Activated naive CD4-positive, alpha-beta T cell treated with anti-CD3 and anti-CD28 coated beads, Interleukin-2, amount 50 U/mL, for 72 hours (primary cell): ENCODE measurements at places on chromosomes 16 and 17. TPM values are rescaled to one million over a fixed set of nuclear protein-coding genes. Genes with fewer than 3 reads are reported as not detected.

The CMTM1 gene
- 13.1 TPM for total RNA-seq

The ADCY9 gene
- 8.9 TPM for total RNA-seq

The DNAH9 gene
- not detected for total RNA-seq

The FGF11 gene
- 2.6 TPM for total RNA-seq

The TTLL6 gene
- not detected for total RNA-seq

The TEKT1 gene
- total RNA-seq: not detected

The PITPNM3 gene
- 0.87 TPM for total RNA-seq

The ARHGAP27 gene
- total RNA-seq: 55.1 TPM

The AOC3 gene
- 3.0 TPM for total RNA-seq

The KRT222 gene
- not detected for total RNA-seq

The DRC3 gene
- 0.05 TPM for total RNA-seq

The FOXO3B gene
- 4.6 TPM for total RNA-seq

The DPH1 gene
- 38.0 TPM for total RNA-seq

The GSG1L gene
- total RNA-seq: not detected

The IRF8 gene
- total RNA-seq: 184 TPM

The LGALS9 gene
- total RNA-seq: 71.5 TPM
